ENCODE measurements at places on chromosomes 16 and 17.

GRCh38 chr17:19948116-19948943 is 29.3 kb downstream of the AKAP10 start:
- no peak for DNase-seq

DNA sequence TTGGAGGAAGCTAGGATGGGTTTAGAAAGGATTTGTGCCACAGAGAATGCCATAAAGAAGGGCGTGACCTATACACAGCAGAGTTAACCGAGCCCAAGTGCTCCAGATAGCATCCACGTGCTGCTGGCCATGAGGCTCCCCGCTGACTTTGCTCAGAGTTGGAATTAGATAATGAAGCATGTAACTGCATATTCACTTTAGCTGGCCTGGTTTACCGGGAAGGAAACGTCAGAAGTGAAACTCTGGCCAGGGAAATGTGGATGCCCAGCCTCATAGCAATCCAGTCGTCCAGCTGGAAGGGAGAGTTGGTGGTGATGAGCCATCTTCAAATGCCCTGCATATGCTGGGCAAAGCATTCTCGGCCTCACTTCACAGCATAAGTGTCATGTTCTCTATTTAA is 6.1 kb downstream of the KRT35 start:
- no peak for DNase-seq

GRCh38 chr16:87881324-87882200 is 12.3 kb upstream of the SLC7A5 start:
- DNase-seq: no peak

DNA sequence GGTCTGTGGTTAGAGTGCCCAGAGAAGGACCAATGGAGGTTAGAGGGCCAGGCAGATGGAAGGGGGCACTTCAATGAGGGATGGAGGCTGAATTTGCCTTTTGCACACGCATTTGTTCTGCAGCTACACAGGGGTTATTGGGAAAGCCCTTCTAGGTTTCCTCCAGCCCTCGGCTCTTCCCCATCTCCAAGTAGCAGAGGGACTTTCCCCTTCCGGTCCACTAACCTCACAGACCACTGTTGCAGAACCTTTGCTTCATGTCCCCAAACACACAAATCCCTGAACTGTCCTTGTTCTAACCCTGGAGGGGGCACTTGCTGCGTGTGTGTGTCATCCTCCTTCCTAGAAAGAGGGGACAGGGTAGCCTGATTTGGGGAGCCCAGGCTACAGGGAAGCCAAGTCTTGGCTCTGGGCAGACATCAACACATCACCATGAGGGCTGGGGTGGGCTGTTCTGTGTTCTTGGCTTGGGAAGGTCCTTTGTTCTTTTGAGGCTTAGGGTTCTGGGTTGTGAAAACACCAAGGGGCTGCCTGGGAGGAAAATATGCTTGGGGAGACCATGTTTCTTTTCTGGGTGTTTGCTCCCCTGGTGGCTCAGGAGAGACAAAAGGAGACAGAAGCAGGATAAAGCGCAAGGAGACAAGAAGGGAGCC is 7.3 kb upstream of the NR1D1 start:
- DNase-seq: no peak

- no peak for DNase-seq
Observed at GRCh38 chr17:71033336-71033735, 864.0 kb downstream of the KCNJ2 start.

DNA sequence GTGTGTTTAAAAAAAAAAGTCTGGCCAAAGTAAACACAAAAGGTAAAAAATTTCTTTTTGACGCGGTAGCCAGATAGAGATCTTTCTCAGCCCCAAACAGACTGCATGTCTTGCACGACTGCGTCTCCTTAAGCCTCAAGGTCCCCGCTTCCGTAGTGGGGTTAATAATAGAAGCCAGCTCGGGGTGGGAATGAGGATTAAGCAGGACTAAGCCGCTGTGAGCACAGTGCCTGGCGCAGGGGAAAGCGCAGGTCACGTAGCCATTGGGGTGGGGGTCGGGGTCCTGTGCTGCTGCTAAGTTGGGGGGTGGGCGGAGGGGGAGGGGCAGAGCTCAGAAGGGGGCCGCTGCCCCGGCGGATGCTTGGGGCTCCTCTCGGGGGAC is 521 bp downstream of the GGA2 start:
- DNase-seq: no peak

DNA sequence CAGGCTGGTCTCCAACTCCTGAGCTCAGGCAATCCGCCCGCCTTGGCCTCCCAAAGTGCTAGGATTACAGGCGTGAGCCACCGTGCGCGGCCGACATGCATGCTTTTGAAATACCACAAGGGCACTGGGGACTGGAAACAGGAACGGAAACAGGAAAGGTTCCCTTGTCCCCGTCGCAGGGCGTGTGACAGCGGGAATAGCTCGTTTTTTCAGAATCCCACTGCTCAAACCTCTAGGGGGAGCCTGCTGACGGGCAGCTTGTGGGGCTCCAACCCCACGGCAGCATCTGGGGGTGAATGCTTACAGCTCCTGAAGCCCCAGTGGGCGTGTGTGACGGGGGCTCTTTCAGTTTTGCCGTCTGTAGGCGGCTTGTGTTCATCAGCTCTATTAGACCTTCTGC is 18.8 kb upstream of the ASGR2 start:
- peak; percentile 36 for DNase-seq

DNA sequence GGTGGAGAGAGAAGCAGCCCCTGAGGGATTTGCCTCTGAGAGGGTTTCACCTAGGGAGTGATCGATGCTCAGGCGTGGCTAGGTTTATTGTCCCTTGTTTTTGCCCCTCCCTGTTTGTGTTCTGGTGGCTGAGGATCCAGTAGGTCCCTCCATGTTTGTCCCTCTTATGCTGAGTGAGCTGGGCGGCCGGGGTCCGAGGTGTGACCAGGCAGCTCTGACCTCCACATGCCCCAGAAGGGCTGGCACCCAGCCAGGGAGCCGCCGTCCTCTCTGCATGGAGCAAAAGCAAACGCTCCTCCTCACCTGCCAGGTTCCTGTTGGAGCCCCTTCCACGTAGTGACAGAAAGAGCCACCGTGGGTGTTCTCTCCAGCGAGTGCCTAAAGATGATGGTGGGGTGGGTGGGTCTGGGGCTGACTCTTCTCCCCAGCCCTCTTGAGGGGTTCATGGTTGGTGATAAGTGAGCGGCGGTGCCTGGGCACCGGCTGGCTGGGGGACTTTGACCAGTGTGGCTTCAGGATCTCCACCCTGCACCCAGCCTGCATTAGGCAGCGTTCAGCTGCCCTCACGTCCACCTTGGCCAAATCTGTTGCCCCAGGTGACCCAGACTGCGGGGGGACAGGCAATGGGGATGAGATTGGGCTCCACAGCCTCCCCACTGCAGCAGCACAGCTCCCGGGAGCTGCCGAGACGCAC is 14.1 kb upstream of the NUDT16L1 start:
- no peak for DNase-seq

GRCh38 chr16:57618296-57619132 is 9.9 kb upstream of the ADGRG1 start:
- DNase-seq: no peak

DNA sequence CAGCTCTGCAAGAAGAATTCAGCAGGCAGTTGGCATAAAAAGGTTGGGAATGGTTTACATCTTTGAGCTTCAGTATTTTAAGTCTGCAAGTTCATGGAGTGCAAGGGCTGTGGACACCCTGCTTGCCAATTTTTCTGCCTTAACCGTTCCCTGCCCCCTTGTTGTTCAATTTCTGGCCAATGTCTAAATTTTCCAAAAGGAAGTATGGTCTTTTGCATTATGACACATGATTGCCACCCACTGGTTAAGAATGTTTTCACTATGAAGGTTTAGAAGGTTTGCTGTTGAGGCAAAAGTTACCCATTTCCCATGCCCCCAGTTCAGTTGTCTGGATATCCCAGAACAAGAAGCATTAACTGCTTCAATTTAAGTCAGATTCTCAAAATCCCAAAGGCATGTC is 441.9 kb downstream of the CDH13 start:
- no peak for DNase-seq

DNA sequence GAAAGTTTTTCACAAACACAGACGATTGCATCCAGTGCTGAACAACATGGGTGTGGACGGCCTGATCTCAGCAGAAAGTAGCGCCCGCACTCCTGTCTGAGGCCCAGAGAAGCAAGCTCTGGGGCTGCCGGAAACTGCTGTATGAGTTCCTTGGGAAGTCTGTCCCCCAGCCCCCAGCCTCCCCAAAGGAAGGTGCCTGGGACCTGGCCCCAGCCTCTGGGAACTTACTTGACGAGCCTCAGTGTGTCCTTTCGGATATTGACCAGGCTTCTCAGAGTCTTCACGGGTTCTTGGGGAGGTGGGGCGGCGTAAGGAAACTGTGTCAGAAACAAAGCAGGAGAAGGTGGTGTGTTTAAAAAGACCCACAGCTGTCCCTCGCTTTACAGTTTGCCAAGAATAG is 32.4 kb upstream of the FOXJ1 start:
- no peak for DNase-seq

GRCh38 chr16:3998793-3999478 is 117.3 kb downstream of the ADCY9 start:
- DNase-seq: no peak

GRCh38 chr17:74739227-74739831 is 2.3 kb downstream of the RAB37 start:
- no peak for DNase-seq

DNA sequence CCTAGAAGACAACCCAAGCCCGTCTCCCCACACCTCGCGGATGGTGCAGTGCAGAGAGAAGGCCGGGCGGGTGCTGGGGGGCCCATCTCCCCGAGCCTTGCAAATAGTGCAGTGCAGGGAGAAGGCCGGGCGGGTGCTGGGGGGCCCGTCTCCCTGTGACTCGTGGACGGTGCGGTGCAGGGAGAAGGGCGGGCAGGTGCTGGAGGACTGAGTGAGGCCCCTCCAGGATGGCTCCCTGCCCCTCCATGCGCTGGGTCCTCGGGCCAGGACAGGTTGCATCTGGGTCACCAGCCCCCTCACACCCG is 40.0 kb upstream of the ACSF3 start:
- DNase-seq: no peak

DNA sequence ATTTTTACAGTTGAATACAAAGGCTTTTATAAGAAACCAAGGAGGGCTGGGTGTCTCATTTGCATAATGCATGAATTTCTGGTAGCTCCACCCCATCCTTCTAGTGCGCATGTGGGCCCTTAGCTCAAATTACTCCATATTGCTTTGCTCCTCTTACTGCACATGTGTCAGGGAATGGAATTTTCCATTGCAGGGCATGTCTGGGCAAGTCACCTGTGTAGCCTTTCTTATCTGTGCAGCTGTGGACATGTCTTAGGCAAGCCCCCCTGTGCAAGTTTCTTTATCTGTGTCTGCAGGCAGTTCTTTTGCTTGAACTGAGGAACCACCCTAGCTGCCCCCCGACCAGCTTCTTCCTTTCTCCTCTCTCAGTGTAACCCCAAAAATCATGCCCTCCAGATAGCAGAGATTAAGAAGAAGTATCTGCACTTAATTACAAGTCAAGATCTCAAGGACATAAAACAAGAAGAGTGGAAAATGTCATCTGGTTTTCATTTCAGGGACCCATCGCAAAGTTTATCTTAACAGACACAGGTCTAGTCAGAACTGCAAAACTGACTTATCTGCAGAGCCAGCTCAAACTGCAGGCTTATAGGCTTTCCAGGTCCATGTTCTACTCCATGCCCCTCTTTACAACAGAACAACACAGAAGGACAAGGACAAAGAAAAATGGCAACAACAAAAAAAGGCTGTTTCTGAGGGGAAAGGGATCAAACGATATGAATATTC is 137.9 kb upstream of the HS3ST4 start:
- no peak for DNase-seq

- no peak for DNase-seq
Observed at GRCh38 chr17:57984936-57985674, 2.9 kb downstream of the VEZF1 start.

DNA sequence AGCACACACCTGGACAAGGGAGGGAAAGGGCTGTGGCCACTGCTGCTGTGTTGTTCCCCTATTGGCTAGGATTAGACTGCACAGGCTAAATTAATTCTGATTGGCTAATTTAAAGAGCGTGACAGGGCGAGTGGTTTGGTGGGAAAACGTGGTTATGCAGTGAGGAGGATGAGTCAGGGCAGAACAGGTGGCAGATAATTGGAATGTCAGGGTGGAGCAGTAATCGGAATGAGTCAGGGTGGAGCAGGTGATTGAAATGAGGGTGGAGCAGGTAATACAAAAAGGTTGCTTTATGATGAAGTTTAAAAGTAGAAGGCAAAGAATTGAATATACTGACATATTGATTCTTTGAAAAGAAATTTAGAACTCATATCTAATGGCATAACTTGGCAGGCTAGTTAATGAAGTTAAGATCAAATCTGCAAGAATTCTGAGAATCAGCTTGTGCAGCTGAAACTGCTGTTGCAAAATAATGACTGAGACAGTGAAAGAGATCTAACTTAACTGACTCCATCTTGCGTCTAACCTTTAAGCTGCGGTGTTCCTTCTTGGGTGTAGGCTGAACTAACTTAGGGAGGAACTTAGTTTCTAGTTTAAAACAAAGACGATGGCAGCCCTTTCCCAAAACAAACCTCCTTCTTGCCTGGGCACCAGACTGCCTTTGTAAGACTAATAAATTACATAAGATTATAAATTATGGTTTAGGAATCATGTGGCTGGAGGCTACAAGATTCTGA is 174.3 kb downstream of the UTP18 start:
- no peak for DNase-seq

DNA sequence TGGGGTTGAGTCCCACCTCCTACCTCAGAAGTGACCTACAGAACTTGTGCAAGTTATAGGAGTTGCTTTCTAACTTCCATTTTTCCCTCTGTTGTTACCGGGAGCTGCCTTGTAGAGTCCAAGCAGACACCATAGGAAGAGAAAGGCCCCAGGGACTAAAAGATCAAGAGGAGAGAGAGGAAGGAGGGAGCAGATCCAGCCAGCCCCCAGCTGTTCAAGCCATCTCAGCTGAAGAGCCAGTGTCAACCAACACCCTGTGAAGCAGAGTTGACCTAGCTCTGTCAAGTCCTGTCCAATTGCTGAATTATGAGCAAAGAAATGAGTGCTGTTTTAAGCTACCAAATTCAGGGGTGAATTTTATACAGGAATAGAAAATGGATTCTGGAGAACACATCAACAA is 34.9 kb upstream of the CACNG4 start:
- DNase-seq: no peak

DNA sequence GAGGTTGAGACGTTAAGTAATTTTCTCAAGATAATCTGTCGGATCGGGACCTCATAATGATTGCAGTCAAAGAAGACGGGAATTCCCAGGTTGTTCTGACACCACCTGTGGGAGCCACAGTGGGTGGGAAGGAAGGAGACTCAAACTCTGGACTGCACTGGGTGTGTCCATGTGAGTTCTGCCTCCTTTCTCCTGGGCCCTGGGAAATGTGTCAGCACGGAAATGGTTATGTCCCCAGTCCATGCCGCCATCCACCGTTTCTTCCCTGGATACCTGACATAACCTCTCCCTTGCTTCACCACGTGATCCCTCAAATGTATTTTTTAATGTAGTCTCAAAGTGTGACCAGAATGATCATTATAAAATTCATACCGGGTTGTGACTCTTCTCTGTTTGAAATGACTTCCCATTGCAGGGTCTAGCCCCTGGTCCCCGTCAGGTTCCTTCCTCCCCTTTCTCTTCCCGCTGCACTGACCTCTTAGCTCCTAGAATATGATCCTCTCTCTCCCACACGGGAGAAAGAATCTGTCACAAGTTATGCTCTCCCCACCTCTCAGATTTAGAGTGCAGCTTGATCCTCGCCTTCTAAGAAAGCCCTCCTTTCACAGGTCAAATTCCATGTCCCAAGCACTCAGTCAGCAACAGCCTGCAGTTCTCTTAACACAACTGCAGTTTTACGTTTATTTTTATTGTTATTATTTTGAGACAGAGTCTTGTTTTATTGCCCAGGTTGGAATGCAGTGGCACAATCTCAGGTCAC is 820.0 kb upstream of the EEF2KMT start:
- no peak for DNase-seq
